ENCODE measurements at places on chromosomes 13 and 19.

DNA sequence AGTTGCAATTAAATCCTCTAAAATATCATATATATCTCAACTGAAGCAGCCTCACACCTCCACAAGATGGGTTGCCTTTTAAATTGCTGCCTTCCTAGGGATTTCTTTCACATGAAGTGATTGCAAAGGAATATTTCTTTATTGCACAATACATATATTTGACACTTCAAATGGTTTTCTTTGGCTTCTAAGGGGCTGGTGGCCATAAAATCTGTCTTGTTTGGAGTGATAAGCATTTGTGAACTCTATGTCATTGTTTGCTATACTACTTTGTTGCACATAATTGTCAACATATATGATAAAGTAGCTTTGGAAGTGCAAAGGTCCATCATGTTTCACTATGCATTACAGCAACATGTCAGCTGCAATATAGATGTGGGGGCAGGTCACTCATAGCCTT, 2380.9 kb downstream of the PCDH9 start:
- no peak for DNase-seq

GRCh38 chr13:98890186-98890585, 87.7 kb downstream of the DOCK9 start:
- no peak for DNase-seq

DNA sequence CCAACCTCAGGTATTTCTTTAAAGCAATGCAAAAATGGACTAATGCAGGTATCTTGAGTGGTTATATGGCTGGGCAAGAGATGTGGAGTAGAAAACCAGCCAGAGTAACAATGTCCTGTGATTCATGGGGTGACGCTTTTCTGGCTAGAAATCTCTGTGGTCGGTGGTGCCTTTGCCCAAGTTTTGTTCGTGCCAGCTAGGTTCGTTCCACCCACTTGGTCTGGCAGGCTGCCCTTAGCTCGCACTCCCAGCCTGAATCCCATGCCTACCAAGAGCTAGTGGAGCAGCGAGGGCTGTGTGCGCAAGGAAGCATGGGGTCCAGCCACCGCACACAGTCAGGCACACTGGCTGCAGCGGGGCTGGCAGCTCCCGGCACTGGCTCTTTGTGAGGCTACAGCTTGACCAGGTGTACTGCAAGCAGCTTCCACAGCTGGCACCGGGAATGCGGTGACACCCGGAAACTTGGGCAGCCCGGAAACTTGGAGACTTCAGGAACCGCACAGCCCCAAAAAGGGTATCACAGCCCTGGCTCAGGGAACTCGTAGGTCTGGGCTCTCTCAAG, 349.6 kb upstream of the PCDH20 start:
- no peak for DNase-seq

DNA sequence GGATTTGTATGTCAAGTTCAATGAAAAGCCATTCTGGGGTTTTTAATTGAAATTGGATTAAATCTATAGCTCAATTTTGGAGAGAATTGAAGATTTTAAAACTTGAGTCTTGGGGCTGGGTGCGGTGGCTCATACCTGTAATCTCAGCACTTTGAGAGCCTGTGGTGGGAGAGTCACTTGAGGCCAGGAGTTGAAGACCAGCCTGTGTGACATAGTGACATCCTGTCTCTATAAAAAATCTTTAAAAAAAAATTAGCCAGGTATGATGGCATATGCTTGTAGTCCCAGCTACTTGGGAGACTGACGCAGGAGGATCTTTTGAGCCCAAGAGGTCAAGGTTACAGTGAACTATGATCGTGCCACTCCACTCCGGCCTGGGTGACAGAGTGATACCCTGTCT, 41.2 kb downstream of the VAV1 start:
- DNase-seq, result no peak

DNA sequence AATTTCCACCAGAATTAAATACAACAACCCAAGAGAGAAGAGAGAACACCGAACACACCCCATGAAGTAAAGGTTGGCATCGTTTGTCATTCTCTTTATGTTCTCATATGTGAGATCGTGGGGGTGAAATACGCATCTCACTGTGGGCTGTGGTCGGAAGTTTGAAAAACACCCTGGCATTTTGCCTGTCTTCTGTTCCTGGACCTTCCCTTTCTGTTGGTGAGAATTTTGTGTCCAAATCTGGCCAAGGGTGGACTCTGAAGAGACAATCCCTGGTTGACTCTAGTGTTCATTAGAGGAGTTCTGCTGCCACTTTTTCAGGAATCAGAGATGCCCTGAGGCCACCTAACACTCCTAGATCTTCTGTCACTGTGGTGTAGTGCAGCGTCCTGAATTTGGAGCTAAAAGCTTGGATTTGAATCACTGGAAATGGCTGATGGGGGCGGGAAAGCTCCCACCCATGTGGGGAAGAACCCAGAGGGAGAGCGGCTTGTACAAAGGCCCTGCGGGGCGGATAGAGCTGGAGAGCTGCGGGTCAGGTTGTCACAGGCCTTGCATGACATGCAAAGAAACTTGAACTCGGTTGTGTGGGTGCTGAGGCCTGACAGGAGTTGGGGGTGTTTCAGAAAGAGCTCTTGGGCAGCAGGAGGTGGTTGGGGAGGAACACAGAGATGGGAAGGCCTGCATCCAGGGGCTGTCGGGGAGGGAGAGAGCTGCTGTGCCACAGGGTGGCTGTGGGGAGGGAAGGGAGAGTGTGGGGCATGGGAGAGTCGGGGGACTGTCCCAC, 11.1 kb upstream of the SPATA13 start:
- no peak for DNase-seq

GRCh38 chr13:74128156-74128767, 5.9 kb downstream of the KLF12 start:
- DNase-seq, result no peak

Data from bone marrow (tissue), 2 donors.